T follicular helper cell (primary cell): ENCODE measurements at places on chromosomes 1 and 21.

DNA sequence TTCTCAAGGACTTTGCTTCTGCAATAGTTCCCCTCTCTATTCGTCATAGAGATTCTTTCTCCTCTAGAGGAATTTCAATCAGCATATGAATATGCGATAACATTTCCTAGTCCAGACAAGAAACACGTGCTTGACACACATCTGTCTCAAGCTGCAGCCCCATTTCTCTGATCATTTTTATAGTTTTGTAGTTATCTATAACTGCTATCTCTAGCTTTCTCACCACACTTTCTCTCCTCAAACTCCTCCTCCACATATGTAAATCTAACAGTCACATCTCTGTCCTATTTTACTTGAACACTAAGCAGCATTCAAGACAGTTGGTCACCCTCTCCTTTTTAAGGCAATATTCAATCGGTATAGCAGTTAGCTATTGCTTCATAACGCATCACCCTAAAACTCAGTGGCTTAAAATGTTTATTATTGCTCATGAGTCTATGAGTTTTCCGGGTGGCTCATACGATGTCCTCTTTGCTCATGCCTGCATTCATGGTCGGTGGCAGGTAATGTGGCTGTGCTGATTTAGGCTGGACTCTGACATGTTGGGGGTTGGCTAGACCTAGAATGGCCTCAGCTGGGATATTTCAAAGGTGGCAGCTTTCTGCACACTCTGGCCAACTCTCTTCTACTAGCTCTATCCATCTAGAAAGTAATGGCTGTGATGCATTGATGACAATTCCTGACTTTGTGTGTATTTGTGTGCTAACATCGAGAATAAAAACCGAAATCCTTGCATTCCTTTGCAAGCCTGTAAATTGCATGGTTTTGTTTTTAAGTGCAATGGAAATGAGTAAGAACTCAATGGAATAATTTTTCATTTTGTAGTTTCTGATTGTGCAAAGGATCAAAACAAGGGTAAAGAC lies 20.6 kb downstream of the ATP6V1G3 start:
- DNase-seq, result no peak

- DNase-seq, result no peak
These were observed 71.1 kb upstream of the IRF2BP2 start for GRCh38 chr1:234681065-234681464.

- no peak for DNase-seq
These were observed 3.4 kb upstream of the KIFAP3 start for GRCh38 chr1:170077926-170078325.

- DNase-seq, result no peak
These were observed 73.5 kb downstream of the KAZN start for GRCh38 chr1:14672005-14672404.

DNA sequence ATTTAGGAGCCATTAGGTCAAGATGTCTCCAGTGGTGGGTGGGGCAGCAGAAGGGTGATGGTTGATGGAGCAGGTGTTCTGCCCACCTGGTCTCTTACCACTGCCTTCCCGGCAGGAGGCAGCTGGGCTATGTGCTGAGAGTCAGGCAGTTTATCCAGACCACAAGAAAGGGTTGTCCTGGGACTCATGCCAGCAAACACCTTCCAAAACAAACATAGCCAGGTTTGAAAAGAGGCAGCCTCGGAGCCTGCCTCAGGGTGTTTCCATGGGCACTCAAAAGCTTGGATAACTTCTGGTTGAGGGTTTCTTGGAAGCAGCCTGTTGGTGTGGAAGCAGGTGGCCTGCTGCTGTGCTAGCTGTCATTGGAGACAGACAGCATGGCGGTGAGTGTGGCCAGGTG lies 187.2 kb downstream of the PCP4 start:
- no peak for DNase-seq

- DNase-seq, result no peak
These were observed 95.5 kb downstream of the TIAM1 start for GRCh38 chr21:31248598-31248997.

DNA sequence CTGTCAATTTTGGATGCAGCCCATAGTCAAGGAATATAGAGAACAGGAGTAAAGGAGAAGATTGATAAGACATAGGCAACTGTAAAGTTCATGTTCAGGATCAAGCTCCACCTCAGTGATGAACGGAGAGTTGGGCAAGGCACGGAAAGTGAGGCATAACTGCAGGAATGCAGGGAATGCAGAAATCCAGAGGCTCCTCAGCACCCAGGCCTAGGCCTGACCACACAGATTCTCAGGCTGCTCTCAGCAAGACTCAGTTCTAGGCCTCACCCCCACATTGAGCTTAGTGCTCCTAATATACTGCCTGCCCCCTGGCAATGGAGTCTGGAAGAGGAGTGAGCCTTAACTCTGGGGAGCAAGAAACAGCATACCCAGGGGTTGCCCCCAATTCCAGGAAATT lies 36.3 kb upstream of the S1PR1 start:
- no peak for DNase-seq

DNA sequence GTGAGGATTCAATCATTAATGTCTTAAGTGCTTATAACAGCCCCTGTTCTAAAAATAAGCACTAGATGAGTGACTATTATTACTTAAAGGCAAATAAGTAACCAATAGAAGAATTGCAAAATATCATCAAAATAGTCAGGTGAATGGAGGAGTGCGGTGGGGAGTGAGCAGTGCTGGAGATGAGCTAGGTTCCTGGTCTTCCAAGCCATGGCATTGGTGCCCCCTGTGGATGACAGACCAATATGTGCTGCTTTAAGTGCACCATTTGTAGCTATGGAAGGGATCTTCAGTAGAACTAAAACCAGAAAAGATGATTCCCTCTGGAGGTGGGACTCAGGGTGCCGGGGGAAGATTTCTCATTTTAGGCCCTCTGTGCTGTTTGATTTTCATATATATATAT lies 46.1 kb upstream of the SLC30A1 start:
- peak; percentile 4 for DNase-seq

DNA sequence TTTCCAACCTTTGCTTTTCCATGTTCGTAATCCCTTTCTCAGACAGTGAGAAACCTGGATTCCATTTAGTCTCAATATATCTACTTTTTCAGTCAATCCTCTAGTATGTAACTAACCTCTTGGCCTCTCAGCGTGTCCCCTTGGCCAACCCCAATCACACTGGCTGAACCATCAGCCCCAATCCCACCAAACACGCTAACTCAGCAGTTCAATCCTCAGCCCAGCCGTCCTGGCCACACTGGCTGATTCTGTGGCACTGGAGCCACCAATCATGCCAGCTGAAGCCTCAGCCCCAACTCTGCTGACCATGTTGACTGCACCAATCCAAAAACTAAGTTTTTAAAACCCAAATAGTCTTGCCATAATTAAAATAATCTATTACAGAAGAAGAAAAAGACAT lies 6.6 kb upstream of the MGST3 start:
- DNase-seq, result no peak

- no peak for DNase-seq
These were observed 4.5 kb upstream of the DDX59 start for GRCh38 chr1:200673952-200674823.

- no peak for DNase-seq
These were observed 27.1 kb upstream of the DISP1 start for GRCh38 chr1:222787729-222788128.

DNA sequence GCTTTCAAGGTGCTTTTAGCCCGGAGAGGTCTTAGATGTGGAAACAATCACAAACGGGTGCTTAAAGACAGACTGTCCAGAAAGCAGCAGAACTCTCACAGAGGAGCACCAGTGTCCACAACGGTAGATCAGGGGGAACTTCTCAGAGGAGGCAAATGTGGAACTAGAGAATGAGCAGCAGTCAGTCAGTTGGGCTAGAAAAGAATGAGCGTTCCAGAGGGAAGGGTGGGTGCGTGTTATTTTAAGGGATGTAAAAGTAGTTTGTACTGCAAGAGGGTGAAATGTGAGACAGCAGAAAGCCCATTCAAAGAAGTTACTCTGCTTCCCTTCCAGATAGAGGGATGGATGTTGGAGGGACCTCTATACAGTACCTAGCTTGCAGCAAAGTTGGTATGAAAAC lies 30.9 kb downstream of the RGS5 start:
- no peak for DNase-seq

GRCh38 chr1:205975387-205975998 lies 27.7 kb downstream of the RAB7B start:
- DNase-seq, result no peak

DNA sequence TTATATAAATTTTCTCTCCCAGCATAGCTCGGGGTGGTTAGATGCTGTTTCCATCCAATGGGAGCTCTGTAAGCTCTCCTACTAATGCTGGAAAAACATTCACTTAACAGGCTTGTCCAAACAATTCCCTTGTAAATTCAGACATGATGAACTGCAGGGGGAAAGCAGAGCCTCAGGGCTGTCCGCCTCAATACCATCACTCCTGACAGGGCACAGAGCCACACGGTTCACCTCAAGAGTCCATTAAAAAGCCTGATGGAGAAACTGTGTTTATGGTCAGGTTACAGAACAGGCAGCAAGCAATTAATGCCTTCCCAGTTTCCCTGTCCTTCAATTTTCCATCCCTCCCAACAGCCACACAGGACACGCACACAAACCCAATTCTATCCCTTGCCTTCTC lies 171.0 kb downstream of the BRINP2 start:
- no peak for DNase-seq

- no peak for DNase-seq
These were observed 143.3 kb downstream of the DENND1B start for GRCh38 chr1:197632005-197632404.

- no peak for DNase-seq
These were observed 391.8 kb downstream of the DISC1 start for GRCh38 chr1:232018231-232019025.

- DNase-seq, result no peak
These were observed 28.7 kb upstream of the GNG12 start for GRCh38 chr1:67861856-67862516.

DNA sequence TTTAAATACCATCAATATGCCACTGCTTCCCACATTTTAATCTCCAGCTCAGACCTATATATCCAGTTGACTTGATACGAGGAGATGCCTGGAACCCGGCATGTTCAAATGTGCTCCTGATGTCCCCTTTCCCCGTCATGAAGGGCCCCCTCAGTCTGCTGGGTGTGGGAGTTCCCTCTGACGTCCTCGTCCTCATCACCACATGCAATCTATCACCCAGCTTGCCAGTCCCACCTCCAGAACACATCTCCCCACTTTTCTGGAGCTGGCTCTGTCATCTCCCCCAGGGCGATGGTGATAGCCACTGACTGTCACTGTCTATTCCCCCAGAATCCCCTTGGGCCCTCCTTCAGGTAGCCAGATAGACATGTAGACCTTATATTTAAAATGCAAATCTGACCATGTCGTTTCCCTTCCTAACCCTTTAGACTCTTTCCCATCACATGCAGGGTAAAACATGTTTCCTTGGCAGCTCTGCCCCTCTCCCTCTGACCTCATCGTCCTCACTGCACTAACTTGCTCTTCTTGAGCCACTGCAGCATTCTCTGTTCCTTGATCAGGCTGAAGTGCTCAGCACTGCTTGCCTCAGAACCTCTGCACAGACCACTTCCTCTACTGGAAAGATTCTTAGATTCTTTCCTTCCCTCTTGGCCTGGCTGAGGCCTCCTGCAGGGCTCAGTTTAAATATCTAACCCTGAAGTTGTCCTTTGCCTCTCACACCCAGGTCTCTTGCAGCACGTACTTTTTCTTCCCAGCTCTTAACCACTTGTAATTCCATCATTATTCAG lies 7.4 kb downstream of the AZIN2 start:
- no peak for DNase-seq

- no peak for DNase-seq
These were observed at the start of gene C2CD2 for GRCh38 chr21:41953831-41954653. Gene C2CD2 (minus strand): TSS chr21:41954018. CDS start chr21:41953648, 370 bp downstream.

GRCh38 chr1:115296981-115297380 lies 41.1 kb downstream of the NGF start:
- no peak for DNase-seq
